ENCODE measurements at places on chromosomes 16 and 17.

- DNase-seq = no peak
Measured at GRCh38 chr16:13561291-13562070, 358.5 kb upstream of the ERCC4 start.

DNA sequence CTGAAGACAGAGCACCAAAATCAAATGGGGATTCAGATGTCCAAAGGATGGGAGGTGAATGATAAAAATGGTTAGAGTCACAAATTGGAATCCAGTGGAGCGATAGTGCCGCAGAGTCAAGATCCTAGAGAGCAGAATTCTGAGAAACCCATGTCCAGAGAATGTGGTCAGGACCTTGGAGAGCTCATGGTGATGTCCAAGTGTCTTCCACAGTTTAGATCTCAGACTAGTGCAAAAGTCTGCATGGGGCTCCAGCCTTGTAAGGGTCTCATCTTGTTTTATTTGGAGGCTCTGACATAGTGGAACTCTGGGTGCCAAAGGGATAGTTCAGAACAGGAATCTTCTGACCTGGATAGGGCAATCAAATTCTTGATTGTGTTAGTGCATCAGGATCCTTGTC is 245.9 kb upstream of the HSBP1 start:
- no peak for DNase-seq

GRCh38 chr16:30136971-30137605 is 14.1 kb upstream of the MAPK3 start:
- no peak for DNase-seq

- no peak for DNase-seq
Measured at GRCh38 chr17:65254166-65254565, 117.0 kb downstream of the RGS9 start.

GRCh38 chr17:71402661-71403141 is 718.1 kb upstream of the SOX9 start:
- no peak for DNase-seq

- no peak for DNase-seq
Measured at GRCh38 chr16:23131931-23132621, 17.2 kb downstream of the USP31 start.

GRCh38 chr16:67165121-67166078 is 855 bp downstream of the HSF4 start:
- no peak for DNase-seq

DNA sequence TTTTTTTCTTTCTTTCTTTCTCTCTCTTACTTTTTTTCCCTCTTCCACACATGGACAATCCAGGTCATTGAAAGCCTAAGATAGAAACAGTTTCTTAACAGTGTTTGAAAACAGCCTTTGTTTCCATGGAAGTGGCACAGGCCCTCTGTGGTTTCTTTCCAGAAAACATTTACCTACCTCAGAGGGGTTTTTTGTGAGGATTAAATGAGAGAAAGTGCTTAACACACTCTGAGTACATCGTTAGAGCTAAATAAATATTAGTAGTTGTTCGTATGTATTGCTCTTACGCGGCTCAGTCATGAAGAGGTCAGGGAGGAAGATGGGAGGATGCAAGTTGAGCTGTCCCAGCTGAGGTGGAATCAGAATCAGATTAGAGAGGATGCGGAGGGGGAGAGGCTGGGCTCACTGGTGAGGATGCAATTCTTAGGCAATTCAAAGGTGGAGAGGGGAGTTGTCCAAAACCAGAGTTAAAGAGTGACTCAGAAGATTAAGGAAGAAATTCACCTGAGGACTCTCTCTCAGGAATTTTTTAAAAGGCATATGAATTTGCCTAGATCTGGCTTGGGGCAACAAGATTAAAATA is 345.4 kb downstream of the PMP22 start:
- no peak for DNase-seq

- no peak for DNase-seq
Measured at GRCh38 chr16:58116081-58116480, 13.1 kb downstream of the CFAP20 start.

DNA sequence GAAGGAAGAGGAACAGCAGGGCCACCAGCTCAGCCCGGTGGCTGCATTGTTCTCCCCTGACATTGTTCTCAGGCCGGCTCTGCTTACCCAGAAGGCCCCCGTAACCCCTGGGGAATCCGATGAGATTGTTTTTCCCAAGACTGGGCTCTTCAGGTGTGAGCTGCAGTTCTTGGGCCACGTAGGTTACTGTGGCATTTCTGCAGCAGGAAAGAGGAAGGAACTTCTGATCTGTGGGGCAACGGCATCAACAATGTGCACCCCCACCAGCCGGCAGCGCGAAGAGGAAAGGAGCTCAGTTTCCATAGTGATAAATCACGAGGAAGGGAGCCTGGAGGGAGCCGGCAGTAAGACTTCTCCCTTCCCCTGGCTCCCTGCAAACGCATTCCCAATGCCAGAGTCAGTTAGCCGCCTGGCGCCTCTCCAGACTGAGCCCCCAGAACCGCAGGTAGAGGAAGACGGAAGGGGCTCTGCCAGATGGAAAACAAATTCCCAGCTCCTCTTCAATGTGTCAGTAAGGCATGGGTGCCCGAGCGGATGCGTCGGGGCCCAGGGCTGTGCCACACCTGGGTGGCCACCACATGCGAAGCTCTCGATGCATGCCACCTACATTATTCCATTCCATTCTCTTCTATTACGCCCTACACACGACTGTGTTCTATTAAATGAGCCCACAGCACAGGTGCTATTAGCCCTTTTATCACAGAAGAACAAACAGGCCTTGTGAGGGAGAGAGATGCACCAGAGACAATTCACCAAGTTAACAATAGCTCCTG is 21.5 kb upstream of the PECAM1 start:
- no peak for DNase-seq

DNA sequence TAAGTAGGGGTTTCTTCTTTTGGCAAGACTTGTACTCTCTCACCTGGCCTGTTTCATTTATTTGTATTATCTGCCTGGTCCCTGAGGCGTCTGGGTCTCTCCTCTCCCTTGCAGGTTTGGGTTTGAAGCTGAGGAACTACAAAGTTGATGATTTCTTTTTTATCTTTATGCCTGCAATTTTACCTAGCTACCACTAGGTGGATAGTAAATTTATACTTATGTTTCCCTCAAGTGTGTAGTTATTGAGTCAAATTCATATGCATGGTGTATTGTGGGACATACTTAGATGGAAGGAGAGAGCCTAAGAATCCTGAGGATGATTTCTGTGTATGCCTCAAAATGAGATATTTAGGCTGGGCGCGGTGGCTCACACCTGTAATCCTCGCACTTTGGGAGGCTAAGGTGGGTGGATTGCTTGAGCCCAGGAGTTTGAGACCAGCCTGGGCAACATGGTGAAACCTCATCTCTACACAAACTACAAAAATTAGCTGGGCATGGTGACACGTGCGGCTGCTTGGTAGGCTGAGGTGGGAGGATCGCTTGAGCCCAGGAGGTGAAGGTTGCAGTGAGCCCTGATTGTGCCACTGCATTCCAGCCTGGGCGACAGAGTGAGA is 13.6 kb downstream of the TMEM98 start:
- no peak for DNase-seq

DNA sequence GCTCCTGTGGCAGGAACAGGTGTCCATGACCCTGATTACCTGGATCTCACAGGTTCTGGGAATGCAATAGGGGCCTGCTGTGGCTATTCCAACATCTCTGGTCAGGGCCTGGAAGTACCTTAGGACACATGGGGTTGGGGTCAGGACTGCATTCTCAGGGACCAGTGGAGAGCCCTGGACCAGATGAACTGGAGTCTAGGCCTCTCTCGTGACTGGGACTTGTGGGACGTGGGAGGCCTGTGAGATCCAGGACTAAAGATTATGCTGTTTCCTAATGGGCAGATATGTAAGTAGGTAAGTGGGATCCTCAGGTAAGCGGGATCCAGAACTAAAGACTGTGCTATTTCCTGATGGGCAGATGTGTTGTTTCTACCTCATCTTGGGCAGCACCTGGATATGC is 16.2 kb upstream of the CD300A start:
- DNase-seq = no peak

- no peak for DNase-seq
Measured at GRCh38 chr17:352421-353212, at the start of gene RPH3AL. Gene RPH3AL (minus strand): TSS chr17:352807. CDS start chr17:327543, 25,264 bp downstream.

DNA sequence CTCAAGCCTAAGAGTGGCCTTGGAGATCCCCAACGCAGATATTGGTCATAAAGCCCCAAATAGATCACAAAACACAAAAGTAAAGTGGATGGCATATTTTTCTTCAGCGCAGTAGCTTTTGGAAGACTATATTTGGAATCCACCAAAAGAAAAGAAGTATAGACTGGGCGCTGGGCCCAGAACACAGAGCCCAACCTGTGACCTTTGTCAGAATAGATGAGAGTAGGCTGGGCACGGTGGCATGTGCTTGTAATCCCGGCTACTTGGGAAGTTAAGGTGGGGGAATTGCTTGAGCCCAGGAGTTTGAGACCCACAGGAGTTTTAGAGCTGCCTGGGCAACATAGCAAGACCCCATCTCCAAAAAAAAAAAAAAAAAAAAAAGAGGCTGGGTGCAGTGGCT is 14.6 kb downstream of the SCIMP start:
- no peak for DNase-seq
